Brain pericyte (primary cell): ENCODE measurements at places on chromosomes 1 and 21.
A peak's percentile ranks its signal among the peaks of the same experiment; 100 is the strongest.

DNA sequence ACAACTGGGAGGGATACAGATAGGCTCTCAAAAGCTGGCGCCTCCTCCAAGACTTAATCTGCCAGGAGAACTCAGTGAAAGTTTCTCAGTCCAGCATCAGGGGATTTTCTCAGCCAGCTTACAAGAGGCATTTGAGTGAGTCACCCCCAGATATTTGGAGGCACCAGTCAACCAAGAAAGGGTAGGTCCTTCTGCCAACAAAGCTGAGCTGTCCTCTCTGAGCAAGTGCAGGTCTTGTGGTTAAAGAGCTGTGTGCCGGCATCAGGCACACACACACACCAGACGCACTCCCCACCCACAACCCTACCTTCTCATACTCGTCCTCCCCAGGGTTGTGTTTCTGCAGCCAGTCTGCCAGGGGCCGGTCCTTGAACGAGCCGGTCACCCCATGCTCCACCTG, 27.0 kb upstream of the PPP1R15B start:
- no peak for DNase-seq

DNA sequence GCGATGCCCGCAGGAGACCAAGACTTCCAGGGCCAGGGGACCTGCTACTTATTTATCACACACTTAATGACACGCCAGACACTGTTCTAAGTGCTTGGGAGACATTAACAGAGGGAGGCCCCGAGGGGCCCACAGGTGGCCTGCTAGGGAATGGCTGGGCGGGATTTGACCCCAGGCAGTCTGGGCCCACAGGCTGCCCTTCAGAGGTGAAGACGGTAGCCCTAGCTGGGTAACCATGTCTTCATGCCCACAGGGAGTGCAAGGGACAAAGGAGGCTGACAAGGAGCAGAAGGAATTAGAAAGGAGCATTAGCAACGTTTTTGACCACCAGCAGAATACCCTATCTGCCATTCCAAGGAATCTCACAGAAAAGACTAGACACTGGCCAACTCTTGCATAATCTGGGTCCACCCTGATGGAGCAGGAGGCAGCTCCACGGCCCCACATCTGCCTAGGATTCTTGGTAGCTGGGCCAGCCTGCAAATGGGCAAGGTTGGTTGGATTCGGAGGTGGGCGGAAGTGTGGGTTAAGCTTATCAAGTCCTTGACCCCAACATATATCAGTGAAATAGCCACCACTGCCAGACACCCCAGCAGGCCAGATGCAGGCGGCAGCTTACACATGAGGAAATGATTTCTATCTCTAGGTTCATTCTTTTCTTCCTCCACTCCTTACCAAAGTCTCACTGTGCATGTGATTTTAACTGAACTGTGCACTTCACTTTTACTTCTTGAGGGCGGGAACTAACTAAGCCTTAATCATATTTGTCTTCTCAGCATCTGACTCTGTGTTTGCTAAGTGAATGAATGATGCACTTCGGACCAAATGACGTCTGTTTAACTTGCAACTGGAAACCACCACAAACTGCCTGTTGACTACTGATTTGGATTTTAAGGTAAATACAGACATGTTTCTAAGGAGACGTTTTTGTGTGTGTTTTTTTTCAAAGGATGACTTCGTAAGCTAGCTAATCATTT, 3.4 kb upstream of the ETS2 start:
- no peak for DNase-seq

DNA sequence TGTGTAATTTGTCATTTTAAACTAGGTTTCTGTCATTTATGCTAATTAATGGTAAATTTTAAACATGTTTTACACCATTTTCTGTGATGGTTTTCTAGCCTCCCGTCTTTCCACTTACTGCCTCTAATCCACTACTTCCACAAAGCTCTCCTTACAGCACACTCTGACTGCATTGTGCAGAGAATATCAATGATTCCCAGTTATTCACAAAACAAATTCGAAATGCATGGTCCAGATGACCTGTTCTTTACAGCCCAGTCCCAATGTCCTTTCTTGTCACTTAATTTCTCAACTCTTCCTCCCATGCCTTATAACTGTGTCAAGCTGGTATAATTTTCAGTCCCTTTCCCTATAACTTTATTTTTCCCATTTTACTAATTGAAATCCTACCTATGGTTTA, 770.5 kb downstream of the USP25 start:
- DNase-seq, result no peak

GRCh38 chr1:117017062-117017461, 15.5 kb downstream of the CD101 start:
- DNase-seq, result no peak

GRCh38 chr1:52158218-52158617, 16.3 kb downstream of the ZFYVE9 start:
- no peak for DNase-seq

DNA sequence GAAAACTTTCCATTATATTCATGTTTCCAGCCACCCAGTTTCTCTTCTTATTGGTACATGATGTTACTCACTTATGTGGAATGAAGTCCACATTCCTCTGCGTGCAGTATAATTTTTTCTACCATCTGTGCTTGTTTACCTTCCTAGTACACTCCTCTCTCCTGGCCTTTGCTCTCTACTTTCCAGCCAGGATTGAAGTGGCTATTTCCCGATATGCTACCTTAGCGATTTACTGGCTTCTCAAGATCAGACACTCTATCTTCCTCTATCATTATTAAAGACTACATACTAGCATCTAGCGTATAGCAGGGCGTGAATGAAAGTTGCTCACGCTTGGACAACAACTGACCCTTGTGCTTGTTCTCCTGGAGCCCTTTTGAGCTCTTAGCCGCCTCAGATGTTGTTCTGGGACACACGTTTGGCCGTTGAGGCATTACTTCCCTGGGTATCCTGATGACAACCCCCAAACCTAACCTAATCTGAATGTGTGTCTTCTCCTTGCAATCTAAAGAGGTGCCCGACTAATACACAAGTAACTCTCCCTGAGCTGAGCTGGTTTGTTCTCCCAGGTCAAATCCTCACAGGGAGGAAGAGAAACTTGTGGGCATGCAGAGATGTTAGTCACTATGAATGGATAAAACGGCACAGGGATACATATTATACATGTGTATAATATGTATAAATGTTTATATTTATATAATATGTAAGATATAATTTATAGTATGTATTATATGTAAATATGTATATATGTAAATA, 13.4 kb upstream of the MTARC2 start:
- DNase-seq, result no peak

GRCh38 chr1:118841521-118841920, 146.6 kb downstream of the TBX15 start:
- DNase-seq, result no peak

DNA sequence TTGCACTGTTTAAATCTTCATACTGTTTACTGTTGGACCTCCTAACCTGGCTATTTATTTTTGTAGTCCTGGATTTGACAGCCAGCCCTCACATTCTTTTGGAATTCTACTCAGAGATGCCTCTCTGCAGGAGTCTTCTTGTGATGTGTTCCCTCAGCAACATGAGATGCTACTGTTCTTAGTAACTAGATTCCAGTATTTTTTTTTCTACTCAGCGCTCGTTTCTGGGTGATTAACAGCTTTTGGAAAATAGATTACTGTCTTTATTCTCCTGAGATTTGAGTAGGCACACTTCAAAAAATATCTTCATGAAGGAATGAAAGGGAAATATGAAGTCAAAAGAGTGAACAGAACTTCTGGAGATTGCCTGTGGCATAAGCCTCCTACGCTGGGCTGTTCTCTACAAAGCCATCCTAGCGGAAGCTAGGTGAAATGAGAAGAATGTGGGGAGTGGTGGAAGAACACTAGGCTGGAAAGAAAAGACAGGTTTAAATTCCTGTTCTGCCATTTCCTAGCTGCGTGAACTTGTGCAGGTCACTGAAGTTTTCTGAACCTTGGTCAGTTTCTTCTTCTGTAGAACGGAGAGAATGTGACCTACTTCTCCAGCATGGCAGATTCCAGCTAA, 75.9 kb downstream of the LRRC8C start:
- no peak for DNase-seq

- DNase-seq, result no peak
These were observed 56.3 kb downstream of the HTR6 start for GRCh38 chr1:19720973-19721372.

- DNase-seq, result no peak
These were observed 88.5 kb upstream of the SOD1 start for GRCh38 chr21:31570824-31571566.

- no peak for DNase-seq
These were observed 37.8 kb upstream of the CD34 start for GRCh38 chr1:207948536-207949250.

- peak; percentile 18 for DNase-seq
These were observed 24.9 kb upstream of the C1QA start for GRCh38 chr1:22611530-22611947.

- no peak for DNase-seq
These were observed 52.0 kb upstream of the RAVER2 start for GRCh38 chr1:64692911-64693310.

- no peak for DNase-seq
These were observed 538.3 kb upstream of the PKN2 start for GRCh38 chr1:88145752-88146151.

- no peak for DNase-seq
These were observed 99.7 kb upstream of the CD34 start for GRCh38 chr1:208010487-208011071.

GRCh38 chr21:40404396-40404800, 442.6 kb downstream of the DSCAM start:
- DNase-seq, result no peak

GRCh38 chr1:38584448-38585355, 274.9 kb downstream of the RRAGC start:
- no peak for DNase-seq

DNA sequence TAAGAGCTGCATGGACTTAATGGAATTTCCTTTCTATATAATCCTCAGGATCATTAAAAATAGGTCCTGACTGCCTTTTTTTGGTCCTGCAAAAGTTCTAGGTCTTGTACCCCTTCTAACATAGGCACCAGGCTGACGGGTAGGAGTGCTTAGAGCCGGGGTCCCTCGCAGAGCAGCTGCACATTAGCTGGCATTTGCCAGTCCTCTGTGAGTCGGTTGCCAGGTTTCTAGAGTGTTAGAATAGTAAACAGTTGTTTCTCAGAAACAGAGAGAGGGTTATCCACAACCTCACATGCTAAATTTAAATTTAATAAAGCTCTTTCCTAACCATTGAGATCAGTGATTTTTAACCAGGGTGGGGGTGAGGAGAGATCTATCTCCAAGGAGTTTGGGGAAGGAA, 35.4 kb upstream of the HEATR1 start:
- DNase-seq, result no peak

- DNase-seq, result no peak
These were observed 48.2 kb upstream of the VANGL1 start for GRCh38 chr1:115593365-115594259.
